ENCODE measurements at places on chromosomes 12 and 14.

DNA sequence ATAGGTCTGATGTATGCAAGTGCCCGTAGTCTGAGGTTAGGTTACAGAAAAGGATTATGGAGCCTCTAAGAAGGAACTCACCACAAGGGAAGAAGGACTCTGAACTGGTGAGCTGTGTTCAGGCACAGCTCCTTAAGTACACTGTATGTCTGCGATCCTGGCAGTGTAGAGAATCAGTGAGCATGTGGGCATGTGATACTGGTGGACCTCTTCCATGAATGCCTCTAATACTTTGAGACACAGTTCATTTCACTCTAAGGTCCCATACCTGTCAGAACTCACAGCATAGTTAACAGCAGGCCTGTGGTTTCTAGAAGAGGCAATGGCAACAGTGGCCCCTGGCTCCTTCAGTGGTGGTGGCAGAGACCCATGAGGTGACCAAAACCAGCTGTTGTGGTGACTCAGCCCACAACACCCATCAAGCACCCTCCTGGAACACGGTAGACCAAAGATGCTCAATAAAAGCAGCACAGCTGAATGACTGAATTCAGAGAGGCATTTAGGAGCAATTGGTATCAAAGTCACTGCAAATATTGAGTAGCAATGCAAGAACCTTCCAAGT is 6.9 kb upstream of the OR6J1 start:
- DNase-seq: no peak

- no peak for DNase-seq
Observed at GRCh38 chr14:31232081-31232480, 24.5 kb upstream of the HECTD1 start.

GRCh38 chr14:56333359-56334292 is 215.4 kb downstream of the PELI2 start:
- DNase-seq: no peak

DNA sequence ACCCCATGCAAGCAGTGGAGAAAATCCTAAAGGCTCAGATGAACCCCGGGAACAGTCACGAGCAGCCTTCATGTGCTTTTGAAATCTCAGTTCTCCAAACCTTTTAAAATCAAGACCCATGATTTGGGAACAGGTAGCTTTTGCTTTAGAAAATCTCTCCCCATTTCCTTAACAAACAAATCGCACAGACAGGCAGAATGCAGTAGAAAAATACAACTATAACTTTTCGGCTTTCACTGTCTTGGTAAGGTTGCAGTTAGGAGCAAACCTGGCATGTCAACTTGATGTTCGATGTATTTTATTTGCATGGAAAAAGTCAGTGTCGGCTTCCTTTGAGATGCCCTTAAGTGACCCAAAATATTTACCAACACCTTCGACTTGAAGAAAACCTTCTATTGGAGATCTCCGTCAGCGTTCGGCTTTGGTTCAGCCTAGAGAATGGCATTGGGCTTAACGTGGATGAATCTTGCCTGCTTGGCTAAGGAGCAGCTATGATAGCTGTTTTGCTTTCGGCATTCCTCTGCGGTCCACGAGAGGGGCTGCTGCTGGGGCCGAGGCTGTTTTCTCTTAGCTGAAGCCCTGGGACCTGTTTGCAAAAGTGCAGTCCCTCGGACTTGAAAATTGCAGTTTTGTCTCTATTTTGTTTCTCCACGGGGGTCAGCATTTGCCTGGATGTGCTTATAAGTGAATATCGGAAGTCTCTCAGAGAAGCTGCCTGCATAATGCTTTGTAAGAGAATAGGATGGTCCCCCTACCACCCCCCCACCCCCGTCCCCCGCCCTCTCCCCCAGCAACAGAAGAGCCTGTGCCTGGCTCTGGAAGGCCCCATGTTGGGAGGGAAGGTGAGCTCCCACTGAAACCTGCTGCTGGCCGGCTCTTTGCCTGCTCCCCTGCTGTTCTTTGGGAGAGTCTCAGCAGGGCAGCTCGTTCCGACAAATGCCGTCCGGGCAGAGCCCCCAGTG is 122.8 kb downstream of the AACS start:
- DNase-seq: no peak

- DNase-seq: no peak
Observed at GRCh38 chr12:124605150-124605882, 37.9 kb upstream of the NCOR2 start.

DNA sequence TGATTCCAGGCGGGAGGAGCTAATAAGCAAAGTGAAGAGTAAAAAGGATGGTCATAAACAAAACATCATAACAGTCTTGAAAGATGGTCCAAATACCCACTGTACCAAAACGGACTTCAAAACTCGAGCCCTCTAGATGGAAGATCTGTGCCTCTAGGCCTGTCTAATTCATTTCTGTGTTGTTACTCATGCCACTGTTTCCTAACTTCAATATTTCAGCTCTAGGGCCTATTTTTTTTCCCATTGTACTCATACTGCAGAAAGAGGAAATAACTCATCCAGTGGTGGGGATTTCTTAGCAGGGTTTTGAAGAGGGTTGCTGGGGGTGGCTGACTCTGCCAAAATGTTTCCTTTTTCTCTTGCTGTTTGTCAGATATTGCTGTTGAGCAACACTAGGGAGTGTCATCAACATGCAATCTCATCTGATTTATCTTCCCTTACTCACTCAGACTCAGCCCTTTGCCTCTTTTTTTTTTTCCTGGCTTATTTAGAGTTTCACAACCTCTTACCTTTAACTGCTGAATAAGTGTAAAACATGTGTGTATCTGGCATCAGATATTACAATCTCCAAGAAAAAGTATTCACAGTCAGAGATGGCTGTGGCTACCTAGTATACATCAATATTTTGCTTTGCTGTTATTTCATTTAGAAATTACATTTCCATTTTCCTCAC is 189.6 kb downstream of the DUSP6 start:
- no peak for DNase-seq

- DNase-seq: no peak
Observed at GRCh38 chr12:62512901-62513300, 46.3 kb downstream of the MON2 start.

Measured in HEK293T (cell line).